ENCODE measurements at places on chromosomes 6 and 20.

DNA sequence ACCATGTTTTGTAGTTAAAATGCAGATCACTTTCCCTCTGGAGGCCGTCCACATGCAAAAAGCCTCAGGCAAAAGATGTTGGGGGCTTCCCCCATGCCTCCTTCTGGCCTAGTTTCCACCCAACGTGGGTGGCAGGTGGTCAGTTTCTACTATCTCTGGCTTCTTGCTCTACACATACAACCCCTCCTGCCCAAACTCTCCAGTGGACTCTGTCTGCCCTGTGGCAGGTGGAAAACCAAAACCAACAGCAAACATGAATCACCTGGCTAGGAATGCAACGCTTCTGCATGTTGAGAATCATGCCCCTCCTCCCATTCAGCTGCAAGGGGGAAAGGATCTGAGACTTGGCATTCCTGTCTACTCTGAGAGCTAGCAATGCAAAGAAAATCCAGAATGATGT lies 94.8 kb downstream of the MBOAT1 start:
- no peak for DNase-seq

- DNase-seq: peak; percentile 77
These were observed 16.8 kb upstream of the ARFGEF2 start for GRCh38 chr20:48904566-48905296.

- DNase-seq: peak; percentile 17
These were observed 13.2 kb downstream of the MMP24OS start for GRCh38 chr20:35264755-35265154.

DNA sequence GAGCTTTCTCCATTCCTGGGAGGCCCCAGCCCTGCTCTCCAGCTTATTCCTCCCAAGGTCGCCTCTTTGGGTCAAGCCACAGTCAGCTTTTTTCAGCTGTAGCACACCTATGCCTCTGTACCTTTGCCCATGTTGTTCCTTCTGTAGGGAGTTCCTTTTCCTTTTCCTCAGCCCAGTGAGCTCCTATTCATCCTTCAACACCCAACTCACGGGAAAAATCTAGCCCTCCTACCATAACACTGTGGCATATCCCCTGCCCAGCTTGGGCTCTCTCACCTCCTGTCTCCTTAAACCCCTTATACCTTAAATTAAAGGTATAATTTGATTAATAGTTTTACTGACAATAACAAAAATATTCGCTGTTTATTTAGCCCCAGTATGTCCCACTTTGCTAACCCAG lies 58.3 kb upstream of the XRN2 start:
- no peak for DNase-seq

DNA sequence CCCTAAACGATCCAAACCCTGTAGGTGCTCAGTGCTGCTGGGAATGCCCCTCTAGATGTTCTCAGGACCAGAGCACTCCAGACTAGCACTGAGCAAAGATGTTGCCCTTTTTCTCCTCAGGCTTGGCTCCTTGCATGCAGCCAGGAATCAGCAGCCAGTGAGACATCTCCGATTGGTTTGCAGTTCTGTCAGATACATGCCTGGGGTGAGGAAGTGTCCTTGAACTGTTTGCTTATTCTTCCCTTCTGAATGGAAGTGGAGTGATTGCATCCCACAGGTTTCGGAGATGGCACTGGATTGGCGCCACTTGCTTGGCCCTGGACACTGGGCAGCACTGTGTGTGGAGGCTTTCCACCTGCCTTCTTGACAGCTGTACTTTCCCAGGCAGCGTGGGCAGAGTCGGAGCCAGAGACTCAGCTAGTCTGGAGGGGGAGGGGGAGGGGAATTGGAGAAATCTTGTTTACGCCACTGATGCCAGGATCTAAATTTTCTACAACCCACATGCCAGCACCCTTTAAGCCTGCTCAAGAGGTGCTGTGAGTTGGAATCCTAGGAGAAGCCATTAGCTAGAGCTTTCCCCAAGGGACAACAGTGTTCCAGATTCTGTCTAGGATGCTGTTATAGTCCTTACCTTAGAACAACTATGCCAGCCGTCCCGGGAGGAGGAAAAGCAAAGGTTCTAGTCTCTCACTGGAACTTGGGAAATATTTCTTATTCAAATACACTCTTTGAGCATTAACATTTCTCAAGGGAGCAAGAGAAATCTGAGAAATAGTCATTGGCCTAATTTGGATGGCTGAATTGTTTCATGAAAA lies 49.2 kb upstream of the SASH1 start:
- DNase-seq: no peak

DNA sequence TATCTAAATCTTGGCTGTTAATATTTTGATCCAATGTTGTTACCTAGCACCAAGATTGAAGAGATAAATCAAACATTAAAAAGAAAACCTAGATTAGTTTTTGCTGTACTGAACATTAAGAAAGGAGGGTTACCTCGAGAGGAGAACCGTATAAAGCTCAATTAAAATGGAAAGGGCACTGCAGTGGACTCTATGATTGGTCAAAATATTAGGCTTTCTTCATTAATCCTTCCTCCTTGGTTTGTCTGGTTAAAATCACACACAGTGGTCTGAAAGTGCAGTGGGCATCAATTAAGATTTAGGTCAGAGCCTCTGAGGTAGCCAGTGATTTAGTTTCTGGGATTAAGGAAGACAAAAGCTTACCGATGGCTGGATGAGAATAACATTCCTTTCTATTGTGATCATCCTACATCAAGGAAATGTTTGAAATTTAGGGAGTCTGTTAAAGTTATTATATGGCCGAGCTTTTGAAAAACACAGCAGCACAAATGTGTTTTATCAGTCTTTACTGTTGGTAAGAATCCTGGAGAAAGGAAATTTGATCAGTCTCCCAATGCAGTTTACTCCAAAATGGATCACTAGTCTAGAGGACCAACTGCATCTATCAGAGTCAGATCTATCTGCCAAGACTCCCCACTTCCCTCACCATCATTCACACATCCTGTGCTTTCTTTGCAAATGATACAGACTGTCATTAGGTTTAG lies 134.6 kb upstream of the NEDD9 start:
- no peak for DNase-seq

DNA sequence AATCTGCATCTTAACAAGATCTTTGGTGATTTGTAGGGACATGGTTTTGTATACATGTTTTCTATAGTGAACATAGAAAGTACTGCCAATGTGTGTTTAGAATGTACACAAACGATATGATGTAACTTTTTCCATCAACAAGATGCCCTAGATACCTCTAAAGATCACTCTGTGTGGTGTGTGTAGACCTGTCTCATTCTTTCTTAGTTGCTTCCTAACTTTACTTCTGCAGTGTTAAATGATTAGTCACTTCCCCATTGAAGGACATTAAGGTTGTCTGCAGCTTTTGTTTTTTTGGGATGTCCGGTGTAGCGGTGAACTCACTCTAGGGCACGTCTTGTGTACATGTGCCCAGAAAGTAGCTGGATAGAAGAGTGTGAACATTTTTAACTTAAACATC lies 35.9 kb downstream of the CDYL start:
- no peak for DNase-seq

GRCh38 chr6:82259389-82259788 lies 11.8 kb upstream of the IBTK start:
- peak; percentile 54 for DNase-seq

DNA sequence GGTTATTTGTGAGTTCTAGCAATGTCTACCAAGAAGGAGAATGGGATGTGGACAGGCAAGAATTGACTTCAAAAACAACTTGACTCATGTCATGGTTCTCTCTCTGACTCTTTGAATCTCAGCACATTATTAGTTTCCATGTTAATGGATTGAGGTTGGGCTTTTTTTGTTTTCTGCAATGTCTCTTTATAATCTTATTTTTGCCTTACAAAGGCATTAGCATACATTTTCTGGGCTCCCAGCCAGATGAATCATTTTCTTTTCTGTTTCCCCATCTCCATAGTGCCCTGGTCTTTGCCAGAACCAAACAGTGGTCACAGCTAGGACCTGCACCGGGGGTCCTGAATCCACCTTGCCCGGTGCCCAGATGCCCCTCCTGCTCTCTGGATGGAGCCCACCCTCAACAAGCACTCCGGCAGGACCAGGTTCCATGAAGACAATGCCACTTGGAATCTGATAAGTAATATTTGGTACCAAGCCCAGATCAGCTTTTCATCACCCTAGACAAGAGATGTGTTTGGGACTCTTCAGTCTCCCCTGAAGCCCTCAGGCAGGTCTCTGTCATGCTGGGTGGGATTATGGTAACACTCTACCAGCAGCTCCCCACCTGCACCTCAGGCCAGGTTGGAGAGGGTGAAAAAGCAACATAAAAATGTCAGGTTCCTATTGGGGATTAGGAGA lies 266.7 kb upstream of the SULF2 start:
- DNase-seq: no peak

GRCh38 chr20:47319517-47320252 lies 36.8 kb downstream of the ZMYND8 start:
- no peak for DNase-seq

All from Kasumi-1 (cell line).